KBM-7 (cell line): ENCODE measurements at places on chromosomes 2 and 18.
A peak's percentile ranks its signal among the peaks of the same experiment; 100 is the strongest.

DNA sequence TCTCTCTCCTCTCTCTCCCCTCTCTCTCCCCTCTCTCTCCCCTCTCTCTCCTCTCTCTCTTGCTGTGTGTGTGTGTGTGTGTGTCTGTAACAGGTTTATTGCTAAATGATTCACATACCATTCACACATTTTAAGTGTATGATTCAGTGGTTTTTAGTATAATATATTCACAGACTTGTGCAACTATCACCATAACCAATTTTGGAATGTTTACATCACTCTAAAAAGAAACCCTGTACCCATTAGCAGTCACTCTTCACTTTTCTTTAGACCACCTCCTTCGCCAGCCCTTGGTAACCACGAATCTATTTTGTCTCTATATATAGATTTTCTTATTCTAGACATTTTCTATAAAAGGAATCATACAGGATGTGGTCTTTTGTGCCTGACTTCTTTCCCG is 11.4 kb downstream of the THNSL2 start:
- DNase-seq = peak; percentile 30

DNA sequence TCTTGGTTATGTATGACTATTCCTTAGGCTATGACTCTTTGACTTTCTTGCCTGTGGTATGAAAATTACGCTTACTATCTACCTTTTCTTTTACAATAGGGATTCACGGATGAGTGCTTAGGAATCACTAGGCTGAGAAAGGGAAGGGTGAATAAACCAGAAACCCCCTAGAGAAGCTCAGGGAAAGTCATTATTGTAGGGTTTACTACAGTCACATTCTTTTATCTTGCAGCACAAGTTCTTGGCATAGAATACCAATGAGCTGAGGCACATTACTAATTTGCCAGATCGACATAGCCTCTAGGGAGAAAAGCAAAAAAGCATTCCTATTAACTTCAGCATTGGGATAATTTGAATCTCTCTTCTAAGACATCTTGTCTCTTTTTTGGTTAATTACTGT is 103.3 kb downstream of the ST6GAL2 start:
- no peak for DNase-seq

DNA sequence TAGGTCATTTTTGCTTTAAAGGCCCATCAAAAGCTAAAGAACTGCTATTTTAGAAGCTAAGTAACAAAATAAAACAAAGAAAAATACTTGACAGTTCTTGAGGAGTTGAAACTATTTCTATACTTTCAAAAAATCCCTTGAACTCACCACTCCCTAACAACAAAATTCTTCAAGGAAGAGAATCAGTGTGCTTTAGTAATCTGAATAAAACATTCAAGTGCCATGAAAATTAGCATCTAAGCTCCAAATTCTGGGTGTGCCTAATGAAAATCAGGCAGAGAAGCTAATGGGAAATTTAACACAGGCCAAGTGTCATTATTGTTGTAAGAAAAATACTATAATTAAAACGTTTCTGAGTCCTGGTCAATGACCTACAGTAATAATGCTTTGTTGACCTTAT is 456.3 kb downstream of the ZEB2 start:
- DNase-seq = no peak

DNA sequence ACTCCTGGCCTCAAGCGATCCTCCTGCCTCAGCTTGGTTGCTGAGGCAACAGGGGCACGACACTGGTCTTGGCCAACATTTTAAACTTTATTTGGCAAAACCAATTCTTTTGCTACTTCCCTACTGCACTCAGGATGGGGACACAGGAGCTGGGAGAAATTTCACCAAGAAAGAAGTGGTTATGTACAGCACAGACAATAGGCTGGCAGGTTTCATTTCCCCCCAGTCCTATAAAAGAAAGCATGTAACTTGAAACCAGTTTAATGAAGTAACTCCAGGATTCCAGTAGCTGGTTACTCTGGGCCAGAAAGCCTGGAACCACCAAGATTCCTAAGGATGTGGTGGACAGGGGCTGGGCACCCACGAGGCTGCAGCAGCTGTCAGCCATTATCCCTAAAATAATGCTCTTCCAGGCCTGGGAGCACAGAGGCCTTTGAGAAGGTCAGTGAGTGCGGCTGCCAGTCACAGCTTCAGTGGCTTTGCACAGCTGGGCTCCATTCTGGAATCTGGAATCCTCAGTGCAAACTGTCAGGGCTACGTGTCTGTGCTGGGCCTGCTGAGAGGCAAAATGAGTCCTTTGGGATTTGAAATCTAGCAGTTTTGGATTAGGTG is 142.3 kb upstream of the ITGA6 start:
- DNase-seq = no peak

- no peak for DNase-seq
These were observed 453.3 kb upstream of the SALL3 start for GRCh38 chr18:78526275-78526674.

GRCh38 chr18:67670024-67670543 is 153.6 kb upstream of the DSEL start:
- no peak for DNase-seq

DNA sequence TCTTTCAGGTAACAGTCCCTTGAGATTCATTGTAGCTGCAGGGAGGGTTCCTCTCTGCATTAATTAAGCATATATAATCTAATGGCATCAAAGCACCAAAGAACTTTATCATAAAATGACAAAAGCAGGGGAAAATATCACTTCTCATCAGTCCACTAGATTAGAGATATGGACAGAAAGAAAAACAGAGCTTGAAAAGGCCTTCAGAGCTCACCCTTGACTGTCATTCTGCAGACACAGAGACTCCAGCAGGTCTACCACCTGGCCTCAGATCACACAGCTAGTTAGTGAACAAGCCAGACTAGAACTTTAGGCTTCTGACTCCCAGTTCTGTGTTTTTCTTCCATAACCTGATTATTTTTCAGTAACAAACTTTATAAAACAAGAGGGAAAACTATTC is 88.5 kb downstream of the FIGN start:
- DNase-seq = no peak
